ENCODE measurements at places on chromosomes 13 and 19. TPM values are rescaled to one million over a fixed set of nuclear protein-coding genes. Genes with fewer than 3 reads are reported as not detected.

DNA sequence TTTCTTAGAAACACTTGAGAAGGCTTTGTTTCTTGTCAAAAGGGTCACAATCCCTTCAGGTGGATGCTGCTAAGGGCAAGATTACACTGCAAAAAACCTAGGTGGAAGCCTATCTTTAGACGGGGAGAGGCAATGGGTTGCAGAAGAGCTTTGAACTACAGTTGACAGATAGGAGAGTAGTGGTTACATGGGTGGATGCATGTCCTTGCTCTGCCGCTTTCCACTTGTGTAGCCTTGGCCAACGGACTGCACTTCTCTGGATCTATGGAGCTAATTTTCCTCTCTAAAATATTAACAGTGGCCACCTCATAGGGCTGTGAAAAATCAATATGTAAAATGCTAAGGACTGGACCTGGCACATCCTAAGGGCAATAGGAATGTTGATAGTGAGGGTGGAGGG, 980 bp downstream of the BCKDHA start:
- no peaks in the 10 kb centered on the region for H3K27me3 ChIP-seq
- DNase-seq = no peak
- peaks cover 18% of the 10 kb centered on the region for H3K4me1 ChIP-seq
- peak overlapping the region; percentile 93 for H3K27ac ChIP-seq

DNA sequence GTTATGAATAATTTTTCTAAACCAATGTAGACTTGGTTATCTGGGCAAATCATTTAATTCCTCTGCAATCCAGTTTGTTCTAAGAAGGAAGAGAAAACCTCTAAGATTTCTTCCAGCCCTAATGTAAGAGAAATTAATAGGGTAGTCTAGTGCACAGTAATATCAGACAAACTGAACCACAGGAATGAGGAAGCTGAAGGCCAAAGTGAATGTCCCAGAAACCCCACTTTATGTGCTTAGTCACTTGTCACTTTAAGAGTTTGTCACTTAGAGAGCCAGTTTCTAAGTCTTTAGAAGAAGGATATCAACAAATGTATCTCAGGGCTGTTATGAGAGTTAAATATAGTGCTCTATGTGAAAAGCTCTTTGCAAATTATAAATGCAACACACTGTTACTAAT, 750.6 kb downstream of the DIAPH3 start:
- no peak overlapping the region for H3K4me3 ChIP-seq
- H3K4me1 ChIP-seq = no peaks in the 10 kb centered on the region
- H3K27ac ChIP-seq = no peak overlapping the region

DNA sequence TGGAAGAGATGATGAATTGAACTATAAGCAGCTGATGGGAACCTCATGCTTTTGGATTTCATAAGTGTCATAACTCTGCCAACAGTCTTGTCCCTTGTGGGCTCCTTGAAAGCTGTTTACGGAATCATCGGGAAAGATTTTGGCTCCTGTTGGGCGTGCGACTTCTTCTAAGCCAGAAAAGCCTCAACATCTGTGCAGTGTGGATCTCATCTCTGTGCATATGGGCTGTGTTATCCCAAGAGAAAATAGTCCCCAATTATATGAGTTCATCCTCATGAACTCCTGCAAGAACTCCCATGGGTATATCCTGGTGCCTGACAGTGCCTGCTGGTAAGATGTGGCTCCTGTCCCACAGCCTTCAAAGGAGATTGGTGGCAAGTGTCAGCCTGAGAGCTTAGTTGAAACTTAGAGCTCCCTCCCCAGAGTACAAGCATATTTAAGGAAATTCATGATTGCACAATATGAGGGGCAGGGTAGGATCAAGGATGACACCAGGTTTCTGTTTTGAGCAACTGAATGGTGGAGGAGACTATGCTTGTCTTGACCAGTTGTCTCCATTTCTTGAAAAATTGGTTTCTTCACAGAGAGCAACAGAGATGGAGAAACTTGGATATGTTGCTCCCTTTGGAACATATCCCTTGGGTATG, 243.5 kb downstream of the ITGBL1 start:
- no peaks in the 10 kb centered on the region for H3K4me1 ChIP-seq
- no peak overlapping the region for H3K4me3 ChIP-seq
- no peaks in the 10 kb centered on the region for H3K27me3 ChIP-seq

DNA sequence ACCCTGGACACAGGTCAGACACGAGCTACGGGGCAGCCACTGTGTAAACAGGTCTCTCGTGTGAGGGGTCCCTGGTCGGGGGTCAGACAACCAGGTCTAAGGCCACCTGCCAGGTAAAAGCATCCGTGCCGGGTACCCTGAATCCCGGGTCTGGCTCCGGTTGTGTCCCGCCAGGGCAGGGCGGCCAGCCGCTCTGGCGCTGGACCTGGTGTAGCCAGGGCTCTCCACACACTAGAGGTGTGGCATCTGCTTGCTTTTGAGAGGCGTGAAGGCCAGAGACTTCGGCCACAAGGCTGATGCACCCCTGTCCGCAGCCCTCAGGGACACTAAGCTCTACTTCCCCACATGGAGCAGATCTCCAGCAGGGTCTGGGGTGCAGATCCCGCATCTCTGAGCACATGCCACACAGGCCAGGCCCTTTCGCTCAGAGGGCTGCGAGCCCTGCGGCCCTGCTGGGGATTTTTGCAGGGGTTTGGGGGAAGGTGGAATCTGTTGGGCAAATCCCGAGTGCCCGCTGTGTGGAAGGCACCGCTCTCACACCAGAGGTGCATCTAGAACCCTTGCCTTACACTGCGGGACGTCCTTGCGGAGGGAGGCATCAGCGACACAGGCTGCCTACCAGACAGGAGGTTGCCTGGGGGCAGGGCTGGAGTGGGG, 13.8 kb upstream of the TIMM13 start:
- H3K4me1 ChIP-seq = no peaks in the 10 kb centered on the region
- H3K27ac ChIP-seq = no peak overlapping the region
- H3K27me3 ChIP-seq = no peaks in the 10 kb centered on the region

GRCh38 chr13:75841905-75842304, 205.8 kb downstream of the LMO7 start:
- no peak overlapping the region for H3K27ac ChIP-seq
- H3K27me3 ChIP-seq = no peaks in the 10 kb centered on the region
- no peaks in the 10 kb centered on the region for H3K4me1 ChIP-seq
- H3K36me3 ChIP-seq = peaks cover 99% of the 10 kb centered on the region

GRCh38 chr19:16899566-16900075, 10.8 kb downstream of the F2RL3 start:
- no peaks in the 10 kb centered on the region for H3K36me3 ChIP-seq
- no peak overlapping the region for H3K4me3 ChIP-seq
- H3K27me3 ChIP-seq = peaks cover 11% of the 10 kb centered on the region

DNA sequence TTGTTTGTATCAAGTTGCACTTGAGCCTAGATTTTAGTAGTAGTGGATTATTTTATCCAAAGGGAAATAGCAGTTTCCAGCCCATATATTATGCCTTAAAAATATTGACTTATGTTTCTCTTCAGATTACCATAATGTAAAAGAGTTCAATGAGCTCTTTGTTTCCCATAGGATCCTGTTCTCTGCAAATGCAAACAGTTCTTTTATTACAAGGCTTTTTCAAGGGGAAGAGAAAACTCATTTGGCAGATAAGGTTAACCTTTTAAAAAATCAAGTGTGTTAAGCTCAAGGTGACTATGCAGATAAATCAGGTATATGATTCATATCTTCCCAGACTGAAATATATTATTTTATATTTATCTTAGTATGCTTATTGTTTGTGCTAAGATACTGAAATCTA, 961.2 kb upstream of the SPRY2 start:
- H3K36me3 ChIP-seq = no peaks in the 10 kb centered on the region
- no peak overlapping the region for H3K27ac ChIP-seq
- no peak overlapping the region for H3K4me3 ChIP-seq
- DNase-seq = no peak
- H3K4me1 ChIP-seq = no peaks in the 10 kb centered on the region

- no peak overlapping the region for H3K4me3 ChIP-seq
- H3K4me1 ChIP-seq = peaks cover 15% of the 10 kb centered on the region
- H3K27ac ChIP-seq = no peak overlapping the region
Measured at GRCh38 chr19:46209051-46209450, 20.5 kb upstream of the IGFL1 start.

DNA sequence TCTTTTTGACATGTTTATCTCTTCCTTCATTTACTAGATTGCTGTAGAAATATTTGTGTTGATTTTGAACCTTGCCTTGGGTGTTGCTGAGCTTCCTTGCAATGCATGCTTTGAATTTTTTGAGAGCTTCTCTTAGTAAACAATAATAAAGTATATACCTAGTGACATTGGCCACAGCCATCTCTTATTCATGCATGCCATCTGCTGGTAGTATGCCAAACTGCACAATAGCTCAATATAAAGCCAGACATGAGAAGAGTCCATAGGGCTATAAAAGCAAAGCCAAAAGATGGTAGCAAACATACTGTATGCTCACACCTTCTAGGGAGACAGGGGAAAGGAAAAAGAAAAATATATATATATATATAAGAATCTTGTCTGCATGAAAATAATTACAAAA, 18.9 kb upstream of the ZSCAN5A start:
- H3K27me3 ChIP-seq = no peaks in the 10 kb centered on the region
- H3K27ac ChIP-seq = no peak overlapping the region
- DNase-seq = no peak
- no peaks in the 10 kb centered on the region for H3K4me1 ChIP-seq
- H3K36me3 ChIP-seq = no peaks in the 10 kb centered on the region
- H3K4me3 ChIP-seq = no peak overlapping the region

GRCh38 chr13:41962994-41963393, 2.1 kb upstream of the VWA8 start:
- H3K27ac ChIP-seq = no peak overlapping the region
- no peaks in the 10 kb centered on the region for H3K36me3 ChIP-seq
- DNase-seq = no peak
- no peak overlapping the region for H3K4me3 ChIP-seq
- peaks cover 8% of the 10 kb centered on the region for H3K4me1 ChIP-seq

- no peak for DNase-seq
- H3K27me3 ChIP-seq = peaks cover 77% of the 10 kb centered on the region
- no peak overlapping the region for H3K4me3 ChIP-seq
- H3K4me1 ChIP-seq = no peaks in the 10 kb centered on the region
- no peak overlapping the region for H3K27ac ChIP-seq
Measured at GRCh38 chr19:5832061-5832460, 7.4 kb downstream of the FUT6 start.

GRCh38 chr19:13995017-13995728, 10.9 kb downstream of the RFX1 start:
- H3K27me3 ChIP-seq = no peaks in the 10 kb centered on the region
- peaks cover 22% of the 10 kb centered on the region for H3K36me3 ChIP-seq
- no peak overlapping the region for H3K4me3 ChIP-seq

GRCh38 chr13:107576430-107576829, 638.9 kb downstream of the LIG4 start:
- H3K27ac ChIP-seq = no peak overlapping the region
- no peaks in the 10 kb centered on the region for H3K36me3 ChIP-seq
- no peaks in the 10 kb centered on the region for H3K27me3 ChIP-seq
- no peaks in the 10 kb centered on the region for H3K4me1 ChIP-seq
- H3K4me3 ChIP-seq = no peak overlapping the region

- no peaks in the 10 kb centered on the region for H3K27me3 ChIP-seq
- no peak overlapping the region for H3K27ac ChIP-seq
- no peaks in the 10 kb centered on the region for H3K4me1 ChIP-seq
- no peak overlapping the region for H3K4me3 ChIP-seq
- no peaks in the 10 kb centered on the region for H3K36me3 ChIP-seq
Measured at GRCh38 chr13:51305271-51305967, 34.1 kb upstream of the SERPINE3 start.

DNA sequence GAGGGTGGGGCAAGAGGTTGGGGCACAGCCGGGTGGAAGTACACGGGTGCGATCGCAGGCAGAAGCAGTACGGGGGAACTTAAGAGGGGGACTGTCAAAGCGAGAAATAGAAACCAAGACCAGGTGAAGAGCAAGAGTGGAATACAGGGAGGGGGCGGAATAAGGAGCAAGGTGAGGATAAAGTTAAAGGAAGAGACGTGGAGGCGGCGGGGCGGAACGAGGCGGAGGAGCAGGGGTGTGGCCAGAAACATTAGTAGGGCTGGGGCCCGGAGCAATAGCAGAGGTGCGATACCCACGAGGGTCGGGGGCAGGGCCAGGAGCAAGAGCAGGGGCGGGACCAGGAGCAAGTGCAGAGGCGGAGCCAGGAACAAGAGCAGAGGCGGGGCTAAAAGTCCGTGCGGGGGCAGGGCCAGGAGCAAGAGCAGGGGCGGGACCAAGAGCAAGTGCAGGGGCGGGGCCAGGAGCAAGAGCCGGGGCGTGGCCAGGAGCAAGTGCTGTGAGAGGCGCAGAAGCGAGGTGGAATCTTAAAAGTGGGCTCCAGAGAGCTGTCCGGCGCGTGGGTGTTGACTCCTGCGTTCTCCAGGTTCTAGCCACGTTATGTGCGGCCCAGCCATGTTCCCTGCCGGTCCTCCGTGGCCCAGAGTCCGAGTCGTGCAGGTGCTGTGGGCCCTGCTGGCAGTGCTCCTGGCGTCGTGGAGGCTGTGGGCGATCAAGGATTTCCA, 1.2 kb downstream of the CATSPERG start:
- peak; percentile 93 for DNase-seq
- no peaks in the 10 kb centered on the region for H3K27me3 ChIP-seq
- peak overlapping the region; percentile 73 for H3K4me3 ChIP-seq
- H3K4me1 ChIP-seq = peaks cover 8% of the 10 kb centered on the region

- no peaks in the 10 kb centered on the region for H3K27me3 ChIP-seq
- H3K36me3 ChIP-seq = no peaks in the 10 kb centered on the region
- no peak overlapping the region for H3K27ac ChIP-seq
- H3K4me1 ChIP-seq = peaks cover 23% of the 10 kb centered on the region
Measured at GRCh38 chr13:113884821-113885220, 20.9 kb upstream of the GAS6 start.

PTGIR gene
- total RNA-seq = 2.2 TPM

CELF5 gene
- not detected for total RNA-seq

SELENOV gene
- total RNA-seq = not detected
